ENCODE measurements at places on chromosomes 16 and 17. TPM values are rescaled to one million over a fixed set of nuclear protein-coding genes. Genes with fewer than 3 reads are reported as not detected.

- H3K27me3 ChIP-seq, result no peaks in the 10 kb centered on the region
- H3K27ac ChIP-seq, result no peak overlapping the region
- no peak overlapping the region for H3K4me3 ChIP-seq
These were observed 49.4 kb downstream of the XPO6 start for GRCh38 chr16:28162326-28162877.

- H3K4me1 ChIP-seq, result no peaks in the 10 kb centered on the region
- no peak for DNase-seq
- H3K27ac ChIP-seq, result no peak overlapping the region
- no peak overlapping the region for H3K4me3 ChIP-seq
- no peaks in the 10 kb centered on the region for H3K36me3 ChIP-seq
- no peaks in the 10 kb centered on the region for H3K27me3 ChIP-seq
These were observed 60.4 kb upstream of the MMP2 start for GRCh38 chr16:55418586-55418985.

GRCh38 chr17:10061111-10061845, 137.1 kb downstream of the GAS7 start:
- DNase-seq, result no peak
- H3K36me3 ChIP-seq, result no peaks in the 10 kb centered on the region
- no peak overlapping the region for H3K27ac ChIP-seq
- no peaks in the 10 kb centered on the region for H3K4me1 ChIP-seq
- H3K27me3 ChIP-seq, result no peaks in the 10 kb centered on the region
- no peak overlapping the region for H3K4me3 ChIP-seq

GRCh38 chr16:85263239-85263585, 150.9 kb upstream of the CIBAR2 start:
- no peak for DNase-seq

GRCh38 chr17:75550139-75550465, 24.6 kb downstream of the LLGL2 start:
- DNase-seq, result no peak
- no peak overlapping the region for H3K4me3 ChIP-seq
- H3K27ac ChIP-seq, result no peak overlapping the region

GRCh38 chr16:1877089-1877488, 5.1 kb upstream of the MEIOB start:
- H3K27ac ChIP-seq, result no peak overlapping the region
- no peak overlapping the region for H3K4me3 ChIP-seq
- peaks cover 6% of the 10 kb centered on the region for H3K27me3 ChIP-seq
- H3K36me3 ChIP-seq, result no peaks in the 10 kb centered on the region

DNA sequence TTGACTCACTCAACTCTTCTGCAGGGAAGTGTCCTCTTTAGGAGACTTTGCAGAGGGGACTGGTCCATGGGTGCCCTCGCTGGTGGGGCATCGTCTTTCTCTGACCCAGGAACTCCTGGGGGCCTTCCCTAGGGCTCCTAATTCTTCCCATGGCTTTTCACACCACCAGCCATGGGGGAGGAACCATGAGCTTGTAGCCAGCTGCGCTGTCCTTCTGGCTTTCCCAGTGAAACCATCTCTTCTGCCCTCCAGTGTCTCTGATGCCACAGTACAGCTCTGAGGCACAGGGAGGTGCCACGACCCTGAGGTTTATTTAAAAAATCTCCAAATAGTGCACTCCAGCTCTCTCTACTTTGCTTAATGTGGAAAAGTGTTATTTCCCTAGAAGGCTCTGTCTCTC, 78.6 kb downstream of the SDR42E1 start:
- no peak overlapping the region for H3K4me3 ChIP-seq
- DNase-seq, result no peak
- peaks cover 8% of the 10 kb centered on the region for H3K4me1 ChIP-seq
- H3K27me3 ChIP-seq, result no peaks in the 10 kb centered on the region
- H3K36me3 ChIP-seq, result no peaks in the 10 kb centered on the region

DNA sequence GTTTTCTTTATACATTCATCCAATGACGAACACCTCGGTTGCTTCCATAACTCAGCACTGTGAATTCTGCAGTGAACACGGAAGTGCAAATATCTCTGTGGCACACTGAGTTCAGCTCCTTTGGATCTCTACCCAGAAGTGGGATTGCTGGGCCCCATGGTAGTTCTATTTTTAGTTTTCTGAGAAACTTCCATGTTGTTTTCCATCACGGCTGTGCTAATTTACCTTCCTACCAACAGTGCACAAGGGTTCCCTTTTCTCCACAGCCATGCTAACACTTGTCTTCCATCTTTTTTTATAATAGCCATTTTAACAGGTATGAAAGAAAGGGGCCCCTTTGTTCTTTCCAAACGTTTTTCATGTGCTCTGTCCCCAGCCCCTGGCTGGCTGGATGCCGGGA, 30.2 kb upstream of the CBLN1 start:
- no peaks in the 10 kb centered on the region for H3K36me3 ChIP-seq
- H3K4me1 ChIP-seq, result no peaks in the 10 kb centered on the region
- no peak for DNase-seq
- H3K27ac ChIP-seq, result no peak overlapping the region
- H3K27me3 ChIP-seq, result no peaks in the 10 kb centered on the region

CDC42EP4 gene
- 1.4 TPM for total RNA-seq

NEUROD2 gene
- total RNA-seq, result not detected

MAPT gene
- total RNA-seq, result 2.1 TPM

ARHGAP23 gene
- total RNA-seq, result not detected

All from CD4-positive, alpha-beta memory T cell (primary cell).